D721Med (cell line): ENCODE measurements at places on chromosomes 1 and 21.
A peak's percentile ranks its signal among the peaks of the same experiment; 100 is the strongest.

DNA sequence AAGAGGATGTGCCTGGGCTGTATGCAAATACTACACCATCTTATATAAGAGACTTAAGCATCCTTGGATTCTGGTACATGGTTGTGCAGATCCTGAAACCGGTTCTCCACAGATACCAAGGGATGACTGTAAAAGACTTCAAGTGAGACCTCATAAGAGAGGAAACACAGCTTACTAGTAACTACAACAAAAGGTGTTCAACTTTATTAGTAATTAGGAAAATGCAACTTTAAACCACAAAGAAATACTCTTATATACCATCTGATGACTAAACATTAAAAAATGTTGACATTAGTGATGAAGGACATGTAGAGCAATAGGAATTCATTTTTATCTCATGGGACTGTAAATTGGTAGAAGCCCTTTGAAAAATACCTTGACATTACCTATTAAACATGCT is 102.7 kb downstream of the RASAL2 start:
- DNase-seq: no peak

GRCh38 chr1:219858980-219859379 is 69.4 kb downstream of the SLC30A10 start:
- no peak for DNase-seq

DNA sequence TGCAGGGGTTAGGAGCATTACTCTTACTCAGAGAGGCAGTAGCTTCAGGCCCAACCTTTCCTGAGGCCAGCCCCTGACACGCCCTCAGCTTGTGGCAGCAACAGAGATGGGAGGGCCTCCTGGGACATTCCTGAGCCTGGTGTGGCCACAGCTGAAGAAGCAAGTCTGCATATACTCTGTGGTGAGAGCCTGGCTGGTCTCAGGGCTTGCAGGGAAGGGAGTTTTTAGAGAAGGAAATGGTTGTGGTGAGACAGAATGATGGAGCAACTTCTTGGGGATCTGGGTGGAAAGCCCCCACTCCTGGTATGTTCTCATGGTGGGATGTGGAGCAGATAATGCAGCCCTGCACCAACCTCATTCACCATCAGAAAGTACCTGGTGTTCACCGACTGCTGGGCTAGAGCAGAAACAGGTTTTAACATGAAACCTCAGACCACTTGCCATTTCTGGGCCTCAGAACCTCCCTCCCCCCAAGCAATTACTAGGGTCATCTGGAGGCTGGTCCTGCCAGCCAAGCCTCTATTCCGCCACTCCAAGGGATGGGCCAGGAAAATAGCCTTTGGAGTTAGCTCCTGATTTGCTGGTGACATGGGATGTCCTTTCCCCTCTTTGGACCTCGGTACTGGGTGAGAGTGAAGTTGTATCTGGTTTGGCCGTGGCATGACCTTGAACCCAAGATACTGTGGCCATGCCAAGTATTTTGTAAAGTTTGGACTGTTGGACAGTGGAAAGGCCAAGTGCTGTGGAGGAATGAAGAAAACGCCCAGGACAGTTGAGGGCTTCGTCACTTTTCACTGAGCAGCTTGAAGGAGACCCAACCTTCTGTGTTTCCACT is 28.1 kb upstream of the RNF19B start:
- DNase-seq: peak; percentile 32

- no peak for DNase-seq
Observed at GRCh38 chr1:223102797-223103533, 40.1 kb downstream of the TLR5 start.

DNA sequence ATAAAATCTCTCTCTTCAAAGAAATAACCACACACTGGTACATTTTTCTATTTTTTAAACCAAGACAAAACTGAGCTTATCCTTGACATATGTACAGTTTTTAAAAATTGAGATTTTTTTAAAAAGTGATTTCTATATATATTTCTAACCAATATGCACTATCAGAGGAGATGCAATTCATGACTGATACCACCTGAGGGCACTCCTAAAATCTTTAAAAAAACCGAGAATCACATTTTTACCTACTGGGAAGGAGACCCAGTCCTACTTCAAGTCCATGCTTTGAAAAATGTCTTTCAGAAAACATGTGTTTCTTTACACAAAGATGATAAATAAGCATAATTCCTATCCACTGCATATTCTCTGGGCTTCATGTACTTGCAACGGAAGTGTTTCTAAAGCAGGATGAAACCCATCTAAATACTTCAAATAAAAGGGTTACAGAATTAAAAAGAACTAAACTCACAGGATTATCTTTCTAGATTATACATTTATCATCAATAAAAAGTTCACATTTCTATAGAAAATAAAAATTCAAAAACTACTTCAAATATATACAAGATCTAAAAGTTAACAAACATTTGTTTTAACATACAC is 98.6 kb downstream of the ENAH start:
- DNase-seq: no peak

- no peak for DNase-seq
Observed at GRCh38 chr1:100718581-100718980, 961 bp upstream of the VCAM1 start.

GRCh38 chr1:46528297-46528955 is 23.0 kb downstream of the KNCN start:
- DNase-seq: no peak

DNA sequence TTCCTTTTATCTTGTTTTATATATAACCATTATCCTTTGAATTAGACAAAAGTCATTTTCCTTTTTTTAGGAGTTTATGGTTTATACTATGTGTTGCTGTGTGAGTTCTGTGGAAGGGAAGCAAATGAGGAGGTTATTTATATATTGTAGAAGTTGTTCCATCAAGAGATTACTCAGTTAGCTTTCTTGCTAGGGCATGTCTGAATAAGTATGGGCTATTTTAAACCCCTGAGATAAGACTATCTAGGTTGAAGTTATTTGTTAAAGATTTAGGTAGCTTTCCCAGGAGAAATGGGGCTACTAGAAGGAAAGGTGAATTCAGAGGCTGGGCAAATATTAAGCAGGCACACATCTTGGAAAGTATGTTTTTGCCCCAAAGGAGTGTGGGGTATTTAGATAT is 16.1 kb upstream of the VAMP4 start:
- no peak for DNase-seq

DNA sequence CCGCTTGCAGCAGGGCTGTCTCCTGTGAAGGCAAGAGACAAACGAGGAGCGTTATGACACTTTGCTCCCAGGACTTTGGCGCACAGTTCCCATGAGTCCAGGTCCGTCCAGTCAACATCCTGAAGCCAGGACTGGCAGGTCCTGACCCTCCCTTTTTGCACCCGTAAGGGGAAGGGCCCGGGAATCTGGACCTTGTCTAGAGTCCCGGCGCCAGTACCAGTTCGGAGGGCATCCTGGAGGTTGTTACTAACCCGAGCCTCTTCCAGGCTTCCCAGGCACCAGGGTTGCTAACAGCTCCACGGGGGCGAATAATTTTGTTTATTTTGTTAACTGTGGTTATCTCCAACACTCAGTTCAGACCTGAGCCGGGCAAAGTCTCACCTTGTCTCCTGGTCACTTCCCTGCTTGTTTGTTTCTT is 682 bp upstream of the RWDD3 start:
- DNase-seq: no peak

DNA sequence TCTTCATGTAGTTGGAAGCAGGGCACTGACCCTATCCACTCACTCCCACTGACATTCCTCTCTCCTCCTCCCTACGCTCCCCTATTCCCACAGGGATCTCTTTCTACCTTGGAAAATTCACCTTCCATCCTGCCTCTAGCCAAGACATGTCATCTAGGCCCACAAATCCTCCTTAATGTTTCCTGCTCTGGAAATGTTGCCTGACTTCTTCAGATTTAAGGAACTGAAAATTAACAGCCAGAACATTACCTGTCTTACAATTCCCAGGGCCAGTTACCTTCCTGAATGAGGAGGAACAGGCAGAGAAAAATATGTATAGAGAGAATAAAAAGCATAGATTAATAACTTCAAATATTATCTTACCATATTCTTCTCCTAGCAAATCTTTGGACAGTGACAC is 147.3 kb downstream of the MRPL39 start:
- DNase-seq: no peak

DNA sequence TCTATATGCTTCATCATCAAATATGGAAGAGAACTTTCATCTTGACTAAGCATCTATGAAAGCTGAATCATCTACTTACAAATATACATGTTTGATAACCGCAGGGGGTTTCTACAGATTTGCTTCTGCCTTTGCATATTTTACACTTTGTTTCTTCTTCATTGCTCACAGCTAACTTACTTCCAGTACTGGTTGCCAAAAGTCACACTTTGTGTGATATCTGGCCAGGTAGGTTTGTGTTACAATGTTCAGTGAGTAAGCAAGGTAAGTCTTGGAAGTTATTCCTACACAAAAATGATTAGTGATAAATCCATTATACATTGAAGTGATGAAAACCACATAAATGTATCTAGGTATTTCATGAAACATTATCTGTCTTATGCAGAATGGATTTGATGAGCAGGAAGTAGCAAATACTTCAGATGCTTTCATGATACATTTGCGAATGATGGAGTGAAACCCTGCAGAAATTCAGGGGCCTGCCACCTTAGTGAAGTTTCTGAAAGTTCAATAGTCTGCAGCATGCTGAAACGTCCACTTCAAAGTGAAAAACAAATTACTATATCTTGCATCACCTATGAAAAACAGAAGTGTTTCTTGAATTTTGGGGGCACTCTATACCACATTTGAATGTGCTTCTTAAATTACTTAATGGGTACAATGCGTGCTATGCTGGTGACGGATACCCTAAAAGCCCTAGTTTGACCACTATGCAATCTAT is 187.3 kb downstream of the ATP6V1G3 start:
- DNase-seq: no peak

GRCh38 chr1:25662061-25662460 is 45.5 kb downstream of the MAN1C1 start:
- DNase-seq: no peak

GRCh38 chr1:173429471-173430402 is 47.4 kb upstream of the PRDX6 start:
- no peak for DNase-seq

DNA sequence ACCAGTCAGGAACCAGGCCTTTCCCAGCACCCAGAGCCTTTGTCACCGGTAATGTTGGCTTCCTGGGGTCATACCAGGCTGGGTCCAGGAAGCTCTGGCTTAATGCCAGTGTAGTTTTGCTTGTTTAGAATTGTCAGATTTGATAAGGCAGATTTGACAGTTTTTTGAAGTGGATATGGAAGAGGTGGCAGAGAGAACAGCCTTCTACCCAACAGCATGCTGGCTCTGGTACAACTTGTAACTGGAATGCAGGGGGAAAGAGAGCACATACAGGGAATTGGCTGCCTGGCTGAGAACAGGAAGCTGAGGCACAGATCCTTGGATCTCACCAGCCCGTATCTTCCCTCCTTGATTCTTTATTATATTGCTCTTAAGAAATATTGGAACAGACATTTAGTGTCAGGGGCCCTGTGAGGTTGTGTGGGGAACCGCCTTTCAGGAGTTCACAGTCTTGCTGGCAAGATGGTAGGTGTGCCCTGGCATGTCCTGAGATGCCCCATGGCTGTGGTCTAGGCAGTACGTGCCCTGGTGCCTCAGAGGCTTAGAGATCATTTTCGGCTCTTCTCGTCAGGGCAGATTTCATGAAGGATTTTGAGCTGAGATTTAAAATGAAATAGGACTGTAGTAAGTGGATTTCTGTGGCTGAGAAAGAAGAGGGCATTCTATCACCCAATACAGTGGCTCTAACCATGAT is 227.0 kb downstream of the PBX1 start:
- DNase-seq: peak; percentile 47

- DNase-seq: no peak
Observed at GRCh38 chr21:45816794-45817193, 164.8 kb upstream of the COL6A1 start.

DNA sequence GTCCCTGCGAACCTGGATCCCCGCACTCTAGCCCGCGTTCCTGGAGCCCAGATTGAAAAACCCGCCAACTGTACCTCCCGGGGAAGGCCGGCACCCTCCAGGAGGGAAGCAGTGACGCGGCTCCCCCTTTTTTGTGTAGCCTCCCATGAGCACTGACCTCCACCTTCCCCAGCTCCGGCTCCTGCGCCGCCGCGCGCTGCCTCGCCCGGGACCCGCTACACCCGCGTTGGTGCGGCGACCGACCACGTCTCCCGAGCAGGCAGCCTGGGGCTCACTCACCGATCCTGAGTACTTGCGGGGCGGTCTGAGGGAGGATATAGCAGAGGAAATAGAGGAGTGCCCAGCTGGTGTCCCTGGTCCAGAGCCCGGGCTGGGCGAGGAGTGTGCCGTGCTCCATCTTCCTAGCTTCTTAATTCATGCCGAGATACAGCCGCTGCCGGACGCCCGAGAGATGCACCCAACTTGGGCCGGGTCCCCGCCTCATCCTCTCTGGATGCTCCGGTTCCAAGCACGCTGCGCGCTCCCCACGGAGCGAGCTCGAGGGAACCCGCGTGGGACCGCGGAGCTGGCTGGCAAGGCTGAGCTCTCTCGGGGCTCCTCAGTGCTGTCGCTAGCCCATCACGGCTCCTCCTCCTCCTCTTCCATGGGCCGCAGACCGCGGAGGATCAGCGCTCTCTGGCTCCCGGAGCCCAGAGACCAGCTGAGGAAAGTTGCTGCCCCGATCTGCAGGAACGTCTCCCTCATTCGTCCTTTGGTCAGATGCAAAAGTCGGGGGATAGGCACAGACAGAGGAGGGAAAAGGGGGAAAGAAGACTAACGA is 482 bp downstream of the GRIK1 start:
- DNase-seq: no peak

- DNase-seq: no peak
Observed at GRCh38 chr1:20037877-20038276, 32.1 kb upstream of the PLA2G5 start.

GRCh38 chr1:16087733-16088132 is 14.3 kb upstream of the FAM131C start:
- DNase-seq: no peak

DNA sequence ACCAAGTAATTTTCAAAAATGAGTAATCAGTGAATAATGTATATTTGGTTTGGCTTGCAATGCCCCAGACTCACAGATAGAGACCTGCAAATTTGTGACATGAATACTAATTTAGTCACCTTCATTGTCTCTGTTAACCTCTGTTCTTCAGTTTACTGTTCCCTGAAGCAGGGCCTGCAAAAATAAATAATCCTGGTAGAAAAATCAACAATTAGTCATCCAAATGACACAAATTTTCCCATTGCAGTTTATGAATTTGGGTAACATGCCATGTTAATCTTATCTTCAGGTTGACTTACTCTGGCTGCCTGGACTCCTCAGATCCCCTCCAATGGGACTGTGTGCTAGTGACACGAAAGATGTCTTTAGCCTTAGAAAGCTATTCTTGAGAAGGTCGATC is 289.5 kb downstream of the PAPPA2 start:
- no peak for DNase-seq

- DNase-seq: no peak
Observed at GRCh38 chr1:151713874-151714273, 2.7 kb downstream of the CELF3 start.

DNA sequence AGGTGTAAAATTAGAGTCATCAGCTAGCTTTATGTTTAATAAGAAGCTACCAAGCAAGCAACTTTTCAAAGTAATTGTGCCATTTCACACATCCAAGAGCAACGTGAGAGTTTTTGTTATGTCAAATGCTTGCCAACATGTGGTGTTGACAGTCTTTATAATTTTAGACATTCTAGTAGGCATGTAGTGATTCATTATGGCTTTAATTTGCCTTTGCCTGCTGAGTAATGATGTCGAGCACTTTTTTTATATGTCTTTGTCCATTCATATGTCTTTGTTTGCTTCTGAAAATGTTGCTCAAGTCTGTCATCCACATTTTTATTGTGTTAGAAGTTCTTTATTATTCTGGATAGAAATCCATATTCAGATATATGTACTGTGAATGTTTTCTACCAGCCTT is 21.4 kb upstream of the CHIT1 start:
- DNase-seq: no peak

GRCh38 chr1:29676496-29676895 is 440.2 kb downstream of the PTPRU start:
- no peak for DNase-seq

GRCh38 chr1:71093938-71094337 is 13.1 kb upstream of the ZRANB2 start:
- no peak for DNase-seq
